Uterus (tissue), 4 donors: ENCODE measurements at places on chromosomes 3 and 15.
A peak's percentile ranks its signal among the peaks of the same experiment; 100 is the strongest.

DNA sequence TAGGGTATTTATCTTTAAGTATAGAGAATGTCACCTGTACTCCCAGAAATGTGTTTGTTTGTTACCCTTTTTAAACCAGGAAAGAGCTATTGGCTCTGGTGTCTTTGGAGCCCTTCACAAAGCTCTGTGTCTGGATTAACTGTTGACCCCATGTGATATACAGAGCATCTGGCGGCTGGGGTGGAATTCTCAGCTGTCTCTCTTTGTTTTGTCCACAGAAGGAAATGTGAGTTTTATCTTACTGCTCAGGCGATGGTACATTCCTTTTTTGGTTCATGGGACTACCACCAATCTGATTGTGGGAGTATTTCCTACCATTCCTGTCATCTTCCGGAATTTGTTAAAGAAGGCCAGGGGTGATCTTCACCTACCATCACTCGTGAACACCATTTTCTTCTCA is 120.3 kb downstream of the AKAP13 start:
- DNase-seq: peak; percentile 58

DNA sequence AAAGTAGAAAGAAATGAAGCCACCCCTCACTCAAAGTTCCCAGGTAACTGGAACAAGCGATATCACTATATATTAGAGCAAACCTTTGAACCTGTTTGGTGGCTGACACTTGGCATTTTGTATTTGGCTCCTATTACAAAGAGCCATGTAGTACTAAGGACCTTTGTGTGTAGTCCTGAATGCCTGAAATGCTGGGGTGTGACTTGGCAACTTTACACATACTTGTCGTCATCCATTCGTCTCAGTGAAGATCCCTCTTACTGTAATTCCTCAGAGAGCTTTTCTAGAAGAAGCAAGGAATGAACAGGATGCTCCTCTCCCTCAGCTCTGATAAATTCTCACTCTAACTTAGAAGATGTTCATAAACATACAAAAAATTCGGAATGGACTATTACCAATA is 216.1 kb upstream of the CDIN1 start:
- no peak for DNase-seq

DNA sequence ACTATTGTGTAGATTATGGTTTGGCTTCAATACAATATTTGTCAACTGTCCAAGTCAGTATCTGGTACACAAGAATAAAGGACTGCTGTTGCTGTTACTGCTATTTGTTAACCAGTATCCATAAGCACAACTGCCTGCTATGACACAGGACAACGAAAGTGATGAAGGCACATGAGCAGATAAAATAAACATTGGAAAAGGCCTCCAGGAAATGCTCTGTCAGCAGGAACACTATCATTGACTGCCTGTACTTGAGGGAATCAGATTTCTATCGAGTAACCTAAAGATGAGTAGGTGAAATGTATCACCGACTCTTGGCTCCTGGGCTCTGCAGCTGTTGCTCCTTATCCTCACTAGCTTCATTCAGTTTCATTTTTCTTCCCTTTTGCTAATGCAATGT is 56.5 kb downstream of the FMN1 start:
- DNase-seq: no peak

- DNase-seq: no peak
Measured at GRCh38 chr3:197746801-197747237, 2.9 kb upstream of the FYTTD1 start.

DNA sequence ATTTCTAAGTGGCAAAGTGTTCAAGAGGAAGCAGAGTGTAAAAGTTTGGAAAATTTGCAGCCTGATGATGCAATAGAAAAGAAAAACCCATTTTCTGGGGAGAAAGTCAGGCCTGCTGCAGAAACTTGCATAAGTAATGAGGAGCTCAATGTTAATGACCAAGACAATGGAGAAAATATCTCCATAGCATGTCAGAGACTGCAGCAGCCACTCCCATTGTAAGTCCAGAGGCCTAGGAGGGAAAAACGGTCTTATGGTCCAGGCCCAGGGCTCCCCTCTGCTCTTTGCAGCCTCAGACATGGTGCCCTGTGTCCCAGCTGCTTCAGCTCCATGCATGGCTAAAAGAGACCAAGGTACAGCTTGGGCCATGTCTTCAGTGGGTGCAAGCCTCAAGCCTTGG is 96.6 kb upstream of the GMNC start:
- no peak for DNase-seq

DNA sequence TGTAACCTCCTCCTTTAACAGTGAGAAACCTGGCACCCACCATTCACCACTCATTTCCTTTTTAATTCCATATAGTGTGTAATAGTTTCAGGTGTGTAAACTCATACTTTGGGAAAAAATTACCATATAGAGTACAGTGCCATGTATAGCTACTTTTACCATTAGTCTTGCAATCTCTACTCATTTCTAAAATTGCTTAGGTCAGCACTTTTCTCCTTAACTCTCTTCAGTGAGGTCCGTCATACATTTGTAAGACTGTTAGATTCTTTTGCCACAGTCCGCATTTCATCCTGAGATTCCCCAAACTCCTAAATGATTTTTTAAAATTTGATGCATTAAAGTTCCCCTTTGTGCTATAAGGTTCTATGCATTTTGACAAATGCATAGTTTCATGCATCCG is 238.3 kb upstream of the ATP10A start:
- no peak for DNase-seq
